ENCODE measurements at places on chromosomes 4 and X. TPM values are rescaled to one million over a fixed set of nuclear protein-coding genes. Genes with fewer than 3 reads are reported as not detected.
A peak's percentile ranks its signal among the peaks of the same experiment; 100 is the strongest.

RIBC1 gene
- total RNA-seq = 2.2 TPM

SLIT2 gene
- total RNA-seq = 4.8 TPM

CYTL1 gene
- total RNA-seq = not detected

DNAAF6 gene
- total RNA-seq = not detected

DNA sequence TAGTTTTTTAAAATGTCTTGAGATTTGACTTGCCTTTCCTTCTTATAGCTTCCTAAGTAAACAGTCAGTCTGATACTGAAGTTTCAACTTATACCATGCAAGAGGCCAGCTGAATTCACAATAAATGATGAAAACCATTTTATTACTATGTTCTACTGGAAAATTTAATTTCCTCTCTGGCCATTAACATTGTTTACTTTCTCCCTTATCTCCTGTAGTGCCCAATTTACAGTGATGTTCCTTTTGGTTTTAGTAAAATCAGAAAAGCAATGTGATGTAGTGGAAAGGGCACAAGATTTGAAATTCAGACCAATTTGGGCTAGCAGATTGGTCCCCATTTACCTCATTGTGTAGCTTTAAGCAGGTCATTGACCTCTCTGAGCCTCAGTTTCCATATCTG, 54.2 kb downstream of the SLC9A6 start:
- H3K36me3 ChIP-seq = no peaks in the 10 kb centered on the region
- DNase-seq = no peak
- H3K4me1 ChIP-seq = no peaks in the 10 kb centered on the region

GRCh38 chr4:48032721-48033120, 16.1 kb downstream of the NIPAL1 start:
- H3K4me1 ChIP-seq = peaks cover 20% of the 10 kb centered on the region
- H3K4me3 ChIP-seq = no peak overlapping the region
- H3K36me3 ChIP-seq = peaks cover 53% of the 10 kb centered on the region
- H3K27ac ChIP-seq = peak overlapping the region; percentile 77
- H3K27me3 ChIP-seq = no peaks in the 10 kb centered on the region
- no peak for DNase-seq

DNA sequence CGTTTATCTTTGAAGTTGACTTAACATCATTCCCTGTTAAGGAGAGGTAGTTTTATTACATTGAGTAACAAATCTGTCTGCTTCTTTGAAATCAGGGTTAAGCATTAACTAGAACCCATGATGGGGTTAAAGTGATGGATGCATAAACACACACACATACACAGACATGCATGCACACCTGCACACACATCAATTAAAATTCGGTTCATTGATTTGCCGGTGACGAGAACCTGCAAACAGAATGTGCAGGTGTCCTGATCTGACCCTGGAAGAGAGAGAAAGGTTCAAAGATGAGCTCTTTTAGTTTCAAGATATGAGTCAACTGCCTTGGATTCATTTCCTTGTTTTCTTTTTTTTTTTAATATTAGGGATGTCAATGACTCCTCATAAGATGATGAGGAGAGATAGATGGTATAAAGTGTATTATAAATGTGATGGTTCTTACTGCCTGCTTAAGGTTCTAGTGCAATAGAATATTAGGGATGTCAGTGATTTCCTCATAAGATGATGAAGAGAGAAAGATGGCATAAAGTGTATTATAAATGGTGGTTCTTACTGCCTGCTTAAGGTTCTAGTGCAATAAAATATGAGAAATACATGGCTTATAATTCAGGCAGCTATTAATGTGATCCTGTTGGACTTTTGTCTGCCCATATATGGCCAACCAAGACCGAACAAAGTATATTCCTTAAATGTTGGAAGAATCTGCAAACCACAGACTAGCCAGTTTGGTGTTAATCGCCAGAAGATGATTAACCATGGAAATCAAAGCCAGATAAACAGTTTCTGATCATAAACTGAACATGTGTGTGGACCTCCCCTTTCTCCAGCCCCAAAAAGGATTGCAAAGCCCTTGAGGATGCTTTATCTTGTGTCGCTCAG, 14.1 kb upstream of the CD99 start:
- H3K36me3 ChIP-seq = no peaks in the 10 kb centered on the region
- no peak for DNase-seq
- H3K4me3 ChIP-seq = no peak overlapping the region
- no peaks in the 10 kb centered on the region for H3K27me3 ChIP-seq

DNA sequence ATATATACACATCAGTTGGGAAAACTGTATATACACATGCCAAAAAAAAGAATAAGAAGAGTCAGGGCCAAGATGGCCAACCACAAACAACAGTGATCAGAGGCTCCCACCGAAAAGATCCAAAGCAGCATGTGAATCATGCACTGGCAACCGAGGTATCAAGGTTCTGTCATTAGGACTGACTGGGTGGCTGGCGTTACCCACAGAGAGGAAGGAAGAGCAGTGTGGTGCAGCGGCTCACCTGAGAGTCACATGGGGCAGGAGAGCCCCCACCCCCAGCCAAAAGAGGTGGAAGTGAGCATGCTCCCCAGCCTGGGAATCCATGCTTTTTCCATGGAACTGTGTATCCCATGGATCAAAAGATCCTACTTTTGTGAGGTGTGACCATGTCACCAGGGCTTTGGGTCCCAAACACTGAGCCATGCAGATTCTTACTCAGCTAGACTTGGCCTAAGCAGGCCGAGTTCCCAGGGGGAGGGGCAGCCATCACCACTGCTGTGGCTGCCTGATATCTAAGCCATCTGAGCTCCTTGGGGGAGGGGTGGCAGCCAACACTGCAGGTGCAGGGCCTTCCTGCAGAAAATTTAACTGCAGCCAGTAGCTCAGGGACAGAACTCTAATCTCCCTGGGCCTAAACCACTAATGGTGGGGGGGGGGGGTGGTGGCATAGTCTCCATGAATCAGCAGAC, 52.8 kb downstream of the P2RY10 start:
- no peaks in the 10 kb centered on the region for H3K4me1 ChIP-seq
- DNase-seq = no peak
- no peaks in the 10 kb centered on the region for H3K36me3 ChIP-seq
- no peak overlapping the region for H3K4me3 ChIP-seq

DNA sequence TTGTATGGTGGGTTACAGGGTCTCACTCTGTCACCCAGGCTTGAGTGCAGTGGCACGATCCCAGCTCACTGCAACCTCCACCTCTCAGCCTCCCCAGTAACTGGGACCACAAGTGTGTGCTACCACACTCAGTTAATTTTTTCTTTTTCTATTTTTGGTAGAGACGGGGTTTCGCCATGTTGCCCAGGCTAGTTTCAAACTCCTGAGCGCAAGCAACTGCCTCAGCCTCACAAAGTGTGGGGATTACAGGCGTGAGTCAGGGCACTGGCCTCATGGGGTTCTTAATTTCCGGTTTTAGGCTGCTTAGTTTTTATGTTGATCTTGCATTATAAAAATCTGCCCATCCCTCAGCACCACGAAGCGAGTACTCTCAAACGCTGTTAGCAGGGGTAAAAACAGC, 6.7 kb downstream of the BCAP31 start:
- H3K36me3 ChIP-seq = peaks cover 36% of the 10 kb centered on the region
- no peak for DNase-seq
- no peaks in the 10 kb centered on the region for H3K27me3 ChIP-seq
- H3K27ac ChIP-seq = no peak overlapping the region
- peaks cover 9% of the 10 kb centered on the region for H3K4me1 ChIP-seq

DNA sequence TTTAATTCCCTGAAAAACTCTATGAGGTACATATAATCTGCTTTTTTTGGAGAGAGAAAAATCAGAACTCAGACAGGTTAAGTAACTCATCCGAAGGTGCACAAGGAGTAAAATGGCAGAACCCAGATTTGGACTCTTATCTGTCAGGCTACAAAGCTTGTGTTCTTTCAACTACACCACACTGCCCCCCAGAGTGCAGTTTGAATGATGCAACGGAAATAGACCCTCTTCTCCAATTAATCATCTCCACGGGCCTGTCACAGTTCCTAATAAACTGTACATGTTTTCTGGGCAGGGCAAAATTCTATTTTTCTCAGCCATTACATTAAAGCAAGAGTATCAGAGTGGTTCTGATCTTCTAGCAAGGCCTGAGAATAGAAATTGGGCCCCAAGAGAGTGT, 35.3 kb upstream of the DCX start:
- no peaks in the 10 kb centered on the region for H3K36me3 ChIP-seq
- no peak overlapping the region for H3K27ac ChIP-seq
- no peak overlapping the region for H3K4me3 ChIP-seq
- H3K4me1 ChIP-seq = no peaks in the 10 kb centered on the region
- DNase-seq = no peak

- no peak overlapping the region for H3K4me3 ChIP-seq
- no peak for DNase-seq
- H3K4me1 ChIP-seq = no peaks in the 10 kb centered on the region
- H3K27ac ChIP-seq = no peak overlapping the region
Measured at GRCh38 chr4:14602206-14602605, 400.1 kb upstream of the CPEB2 start.

DNA sequence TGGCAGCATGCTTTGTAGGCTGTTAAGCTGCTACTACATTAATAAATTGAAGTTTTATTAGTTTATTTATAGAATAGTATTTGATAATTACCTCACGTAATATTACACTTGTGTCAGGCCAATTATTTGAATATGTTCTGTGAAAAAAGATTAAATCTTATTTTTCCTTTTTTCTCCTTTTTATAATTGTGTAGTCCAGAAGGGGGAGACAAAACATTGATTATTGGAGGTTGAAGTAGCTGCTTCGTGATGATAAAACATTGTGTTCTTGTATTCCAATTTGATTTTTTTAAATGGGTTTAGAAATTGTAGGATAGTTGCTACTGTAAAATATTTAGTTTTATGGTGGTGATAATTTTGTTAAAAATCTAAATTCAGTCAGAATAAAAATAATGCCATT, 85.7 kb downstream of the DIAPH2 start:
- H3K4me3 ChIP-seq = no peak overlapping the region
- DNase-seq = no peak
- no peaks in the 10 kb centered on the region for H3K36me3 ChIP-seq
- H3K4me1 ChIP-seq = no peaks in the 10 kb centered on the region

DNA sequence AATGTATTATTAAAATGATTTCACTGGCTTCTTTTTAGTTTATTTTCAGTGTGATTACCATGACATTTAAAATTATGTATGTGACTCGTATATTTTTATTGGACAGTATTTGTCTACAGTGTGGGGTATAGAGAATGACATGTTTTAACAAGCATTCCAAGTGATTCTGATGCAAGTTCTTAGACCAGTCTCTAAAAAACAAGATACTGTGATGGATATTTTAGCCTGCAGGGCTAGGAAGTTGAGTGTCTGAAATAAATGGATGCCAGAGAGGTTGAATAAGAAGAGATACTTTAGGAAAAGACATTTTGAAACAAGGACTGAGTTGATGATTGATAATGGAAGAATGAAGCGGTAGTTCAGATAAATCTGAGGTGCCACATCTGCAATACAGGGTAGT, 3.5 kb upstream of the MAD2L1 start:
- no peaks in the 10 kb centered on the region for H3K36me3 ChIP-seq
- peaks cover 13% of the 10 kb centered on the region for H3K4me1 ChIP-seq
- no peak overlapping the region for H3K4me3 ChIP-seq
- DNase-seq = no peak
- H3K27ac ChIP-seq = no peak overlapping the region

DNA sequence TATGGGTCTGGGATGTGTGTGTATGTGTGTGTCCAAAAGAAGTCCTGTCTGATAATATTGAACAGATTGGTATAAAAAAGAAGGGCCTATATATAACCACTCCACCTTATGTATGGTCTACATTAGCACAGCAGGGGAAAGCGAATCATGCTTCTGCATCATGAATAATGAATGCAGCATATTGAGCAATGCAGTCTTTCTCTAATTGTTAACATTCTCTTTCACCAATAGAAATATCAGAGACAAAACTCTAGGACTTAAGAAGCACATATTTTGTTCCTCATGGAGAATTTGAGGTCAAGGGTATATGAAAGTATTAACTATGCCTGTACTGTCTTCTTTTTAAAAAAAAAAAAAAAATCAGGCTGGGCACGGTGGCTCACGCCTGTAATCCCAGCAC, 264.3 kb upstream of the NOCT start:
- H3K36me3 ChIP-seq = no peaks in the 10 kb centered on the region
- no peak overlapping the region for H3K27ac ChIP-seq
- no peaks in the 10 kb centered on the region for H3K4me1 ChIP-seq
- no peak for DNase-seq
- no peaks in the 10 kb centered on the region for H3K27me3 ChIP-seq
- no peak overlapping the region for H3K4me3 ChIP-seq
